ENCODE measurements at places on chromosomes 2 and 18.

DNA sequence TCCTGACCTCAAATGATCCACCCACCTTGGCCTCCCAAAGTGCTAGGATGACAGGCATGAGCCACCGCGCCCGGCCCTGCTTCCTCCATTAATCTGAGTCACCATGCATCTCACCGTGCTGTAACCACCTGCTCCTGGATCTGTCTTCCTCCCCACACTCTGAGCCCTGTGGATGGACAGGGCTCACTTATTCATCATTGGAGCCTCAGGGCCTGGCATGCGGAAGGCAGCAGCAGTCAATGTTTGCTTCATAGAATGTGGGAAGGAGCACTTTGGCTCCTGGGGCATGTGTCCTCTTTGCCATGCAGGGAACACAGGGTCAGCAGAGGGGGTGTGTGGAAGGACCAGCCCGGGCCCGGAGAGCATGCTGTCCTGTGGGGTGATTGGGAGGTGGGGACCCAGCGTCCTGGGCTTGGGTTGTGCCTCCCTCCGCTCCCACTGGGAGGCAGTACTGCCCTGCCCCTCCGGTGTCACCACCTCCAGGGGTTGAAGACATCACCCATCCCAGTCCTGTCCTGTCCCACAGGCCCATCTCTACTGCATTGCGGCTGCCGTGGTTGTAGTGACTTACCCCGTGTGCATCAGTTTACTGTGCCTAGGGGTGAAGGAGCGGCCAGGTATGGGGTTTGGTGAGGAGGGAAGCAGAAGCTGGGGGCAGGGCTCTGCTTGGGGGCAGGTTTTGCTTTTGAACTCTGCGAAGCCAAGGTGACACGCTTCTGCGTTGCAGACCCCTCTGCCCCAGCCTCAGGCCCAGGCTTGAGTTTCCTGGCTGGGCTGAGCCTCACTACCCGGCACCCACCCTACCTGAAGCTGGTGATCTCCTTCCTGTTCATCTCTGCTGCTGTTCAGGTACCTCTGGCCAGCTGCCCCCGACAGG, 11.5 kb downstream of the MFSD2B start:
- DNase-seq = no peak

- DNase-seq = peak; percentile 37
Observed at GRCh38 chr2:127674241-127675209, 805 bp downstream of the LIMS2 start.

DNA sequence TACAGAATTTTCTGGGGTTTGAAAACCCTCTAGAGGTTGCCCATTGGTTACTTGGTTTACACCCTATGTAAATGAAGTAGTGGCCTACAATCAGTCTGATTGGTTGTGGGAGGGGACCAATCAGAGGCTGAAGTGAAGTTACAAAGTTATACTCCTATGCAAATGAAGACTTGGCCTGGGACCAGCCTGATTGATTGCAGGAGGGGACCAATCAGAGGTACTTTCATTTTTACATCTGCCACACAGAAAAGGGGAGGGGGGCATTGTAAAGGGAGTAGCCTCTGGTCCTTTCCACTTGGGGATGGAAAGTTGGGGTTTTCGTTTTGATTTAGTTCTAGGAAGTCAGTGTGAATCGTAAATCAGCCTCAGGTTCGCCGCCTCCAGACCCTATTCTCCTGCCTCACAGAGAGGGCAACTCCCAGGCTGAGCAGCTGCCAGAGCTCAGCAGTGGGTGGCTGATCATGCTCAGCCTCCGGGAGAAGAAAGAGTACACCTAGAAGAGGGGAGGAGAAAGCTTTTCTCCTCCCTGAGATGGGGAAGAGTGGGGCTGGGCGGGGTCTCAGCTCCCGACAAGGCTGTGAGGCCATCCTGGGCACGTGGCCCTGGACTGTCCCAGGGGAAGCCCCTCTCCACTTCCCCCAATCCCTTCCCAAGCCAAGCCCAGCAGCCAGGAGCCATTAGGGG, 372.5 kb downstream of the GALR1 start:
- no peak for DNase-seq

DNA sequence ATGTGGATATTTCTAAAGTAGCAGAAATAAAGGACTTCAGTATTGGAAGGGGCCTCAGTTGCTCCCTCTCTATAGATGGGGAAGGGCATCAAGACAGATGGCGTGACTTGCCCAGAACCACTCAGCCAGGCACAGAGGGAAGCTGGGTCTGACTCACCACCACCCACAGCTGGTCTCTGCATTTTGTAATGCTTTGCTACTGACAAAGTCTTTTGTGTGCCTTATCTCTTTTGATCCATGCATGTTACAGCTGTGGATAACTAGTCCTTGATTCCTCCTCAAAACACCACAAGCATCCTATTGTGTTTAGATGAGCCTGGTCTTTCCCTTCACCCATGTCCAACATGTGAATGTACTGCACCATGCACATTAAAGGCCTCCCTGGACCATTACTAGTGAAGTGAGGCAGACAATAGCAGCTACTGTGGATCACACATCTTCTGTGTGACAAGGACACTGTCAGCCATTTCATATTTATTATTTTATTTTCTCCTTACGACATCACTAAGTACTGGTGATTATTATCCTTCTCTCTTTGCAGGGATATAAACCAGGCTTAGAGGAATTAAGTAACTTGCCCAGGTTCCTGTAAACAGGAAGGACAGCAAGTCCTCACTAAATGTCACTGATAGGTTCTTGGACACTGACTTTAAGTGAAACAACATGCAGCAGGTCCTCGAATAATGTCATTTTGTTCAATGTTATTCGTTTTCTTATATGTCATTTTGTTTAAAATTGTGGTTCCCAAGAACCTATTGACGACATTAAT, 29.6 kb upstream of the IL37 start:
- DNase-seq = no peak

GRCh38 chr2:118548880-118549488, 298.5 kb downstream of the EN1 start:
- no peak for DNase-seq

DNA sequence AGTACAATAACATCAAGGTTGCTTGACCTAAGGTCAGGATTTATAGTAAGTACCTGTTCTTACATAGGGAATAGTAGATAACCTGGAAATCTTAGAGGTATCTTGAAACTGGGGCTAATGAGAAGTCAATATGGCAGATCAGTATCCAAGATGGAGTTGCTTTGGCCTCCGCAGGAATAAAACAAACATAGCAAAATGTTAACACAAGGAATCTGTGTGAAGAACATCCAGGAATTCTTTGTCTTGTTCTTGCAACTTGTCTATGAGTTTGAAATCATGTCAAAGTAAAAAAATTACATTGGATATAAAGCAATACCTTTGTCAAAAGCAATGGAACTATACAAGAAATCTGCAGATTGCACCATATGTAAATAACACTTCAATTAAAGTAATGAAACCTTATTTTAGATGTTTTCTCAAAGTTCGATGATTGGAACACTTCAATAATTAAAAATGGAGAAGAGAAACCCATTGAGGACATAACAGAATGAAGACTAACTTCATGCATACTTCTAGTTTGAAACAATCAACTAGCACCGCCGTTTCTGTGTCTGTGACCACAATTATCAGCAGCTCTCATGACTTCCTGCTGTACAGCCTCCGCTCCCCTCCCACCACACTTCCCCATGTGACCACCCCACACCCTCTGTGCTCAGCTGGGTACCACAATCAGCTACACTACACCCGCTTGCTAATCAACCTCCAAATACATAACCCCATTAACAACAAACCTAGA, 27.6 kb downstream of the C2orf76 start:
- peak; percentile 76 for DNase-seq

DNA sequence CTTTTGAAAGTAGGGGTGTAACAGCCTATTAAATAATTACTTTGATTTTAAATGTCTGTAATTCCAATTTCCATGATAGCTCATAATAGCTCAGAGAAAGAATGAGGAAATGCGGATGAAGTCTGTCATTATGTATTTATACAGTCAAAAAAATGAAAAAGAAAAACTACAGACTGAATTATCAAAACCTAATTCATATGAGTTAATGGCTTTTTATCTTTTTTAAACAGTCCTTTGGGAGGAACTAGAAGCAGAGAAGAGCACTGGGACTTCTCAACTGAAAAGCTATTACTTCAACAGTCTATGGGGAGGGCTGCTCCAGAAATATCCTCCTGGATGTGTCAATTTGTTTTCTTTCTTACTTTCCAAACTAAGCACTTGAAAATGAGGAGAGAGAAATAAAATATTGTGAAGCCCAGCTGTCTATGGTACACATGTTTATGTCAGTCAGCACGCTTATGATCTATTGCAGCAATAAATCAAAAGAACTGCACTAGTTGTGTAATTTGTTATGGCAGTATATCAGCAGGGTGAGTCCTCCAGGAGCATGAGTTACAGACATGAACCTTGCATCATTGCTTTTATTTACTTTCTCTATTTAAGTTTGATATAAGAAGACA, 1550.2 kb downstream of the LRP1B start:
- DNase-seq = no peak

DNA sequence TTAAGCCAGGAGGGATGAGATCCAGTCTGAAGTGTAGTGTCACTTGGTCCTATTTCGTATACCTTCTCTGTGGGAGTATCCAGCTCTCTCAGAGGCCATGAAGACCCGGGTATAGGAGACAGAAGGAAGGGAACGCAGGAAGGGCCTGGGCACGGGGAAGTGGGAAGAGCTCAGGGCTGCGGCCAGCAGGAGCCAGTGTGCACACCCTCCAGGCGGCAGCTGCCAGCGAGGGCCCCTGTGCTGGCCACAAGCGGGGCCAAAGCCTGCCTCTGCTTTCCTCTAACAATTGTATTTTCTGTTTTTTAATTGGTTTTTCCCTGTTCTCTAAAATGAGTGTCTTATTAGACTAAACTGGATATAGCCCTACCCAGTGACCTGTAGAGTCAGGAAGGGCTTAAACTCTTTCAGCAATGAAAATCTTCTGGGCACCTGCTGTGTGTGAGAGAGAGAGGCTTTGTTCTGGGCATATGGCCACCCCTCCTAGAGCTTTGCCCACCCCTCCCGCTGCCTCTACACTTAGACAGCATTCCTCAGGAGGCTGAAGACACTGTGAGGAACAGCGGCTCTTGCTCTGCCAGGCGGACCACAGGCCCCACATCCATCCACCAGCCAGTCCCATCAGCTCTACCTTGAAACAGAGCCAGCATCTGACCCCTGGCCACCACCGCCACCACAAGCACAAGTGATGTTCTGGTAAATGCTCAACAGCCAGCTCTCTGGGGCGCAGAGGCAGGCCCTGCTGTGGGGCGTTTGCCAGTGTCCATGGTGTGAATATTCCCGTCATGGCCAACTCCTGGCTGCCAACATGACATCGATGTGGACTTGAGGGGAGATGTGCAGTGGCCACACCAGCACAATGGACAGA, 9.5 kb downstream of the GPR17 start:
- DNase-seq = no peak

DNA sequence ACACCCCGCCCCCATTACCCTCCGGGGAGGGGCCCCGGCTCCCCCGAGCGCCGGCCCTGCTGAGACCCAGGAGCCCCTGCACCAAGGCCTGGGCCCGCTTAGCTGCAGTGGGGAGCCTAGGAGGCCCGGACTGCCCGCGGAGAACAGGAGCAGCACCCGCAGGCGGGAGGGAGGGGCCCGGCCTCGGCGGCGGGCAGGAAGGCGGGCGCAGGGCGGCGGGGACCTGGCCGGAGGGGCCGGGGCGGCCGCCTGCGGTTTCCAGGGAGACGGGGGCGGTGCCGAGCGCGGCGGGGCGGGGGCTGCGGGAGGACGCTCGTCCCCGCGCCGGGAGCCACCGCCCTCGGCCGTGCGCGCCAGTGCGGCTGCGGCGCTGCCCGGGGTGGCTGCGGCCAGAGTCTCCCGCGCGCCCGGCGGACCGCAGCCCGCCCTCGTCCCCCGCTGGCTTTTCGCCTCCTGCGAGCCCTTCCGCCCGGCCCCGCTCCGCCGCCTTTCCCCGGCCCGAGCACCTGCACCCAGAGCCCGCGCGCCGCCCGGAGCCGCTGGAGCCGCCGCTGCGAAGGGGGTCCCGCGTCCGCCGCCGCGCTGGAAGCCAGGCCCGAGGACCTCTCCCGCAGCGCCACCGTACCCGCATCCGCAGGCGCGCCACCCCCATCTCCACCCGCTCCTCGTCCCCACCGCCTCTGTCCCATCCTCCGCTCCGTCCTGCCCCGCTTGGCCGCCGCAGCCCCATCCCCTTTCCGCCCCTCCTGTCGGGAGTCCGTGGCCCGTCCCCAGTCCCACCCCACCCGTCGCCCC, 17.2 kb downstream of the GPC1 start:
- no peak for DNase-seq

GRCh38 chr18:42131066-42131929, 176.3 kb downstream of the PIK3C3 start:
- no peak for DNase-seq

GRCh38 chr2:239230318-239231052, 170.3 kb downstream of the HDAC4 start:
- no peak for DNase-seq

Data from naive B cell (primary cell).